ENCODE measurements at places on chromosomes 7 and 10.

GRCh38 chr10:78843495-78843894 is 225.3 kb upstream of the ZMIZ1 start:
- H3K36me3 ChIP-seq, result no peaks in the 10 kb centered on the region
- no peaks in the 10 kb centered on the region for H3K4me1 ChIP-seq
- H3K27ac ChIP-seq, result no peak overlapping the region
- no peak overlapping the region for H3K4me3 ChIP-seq
- H3K27me3 ChIP-seq, result no peaks in the 10 kb centered on the region

DNA sequence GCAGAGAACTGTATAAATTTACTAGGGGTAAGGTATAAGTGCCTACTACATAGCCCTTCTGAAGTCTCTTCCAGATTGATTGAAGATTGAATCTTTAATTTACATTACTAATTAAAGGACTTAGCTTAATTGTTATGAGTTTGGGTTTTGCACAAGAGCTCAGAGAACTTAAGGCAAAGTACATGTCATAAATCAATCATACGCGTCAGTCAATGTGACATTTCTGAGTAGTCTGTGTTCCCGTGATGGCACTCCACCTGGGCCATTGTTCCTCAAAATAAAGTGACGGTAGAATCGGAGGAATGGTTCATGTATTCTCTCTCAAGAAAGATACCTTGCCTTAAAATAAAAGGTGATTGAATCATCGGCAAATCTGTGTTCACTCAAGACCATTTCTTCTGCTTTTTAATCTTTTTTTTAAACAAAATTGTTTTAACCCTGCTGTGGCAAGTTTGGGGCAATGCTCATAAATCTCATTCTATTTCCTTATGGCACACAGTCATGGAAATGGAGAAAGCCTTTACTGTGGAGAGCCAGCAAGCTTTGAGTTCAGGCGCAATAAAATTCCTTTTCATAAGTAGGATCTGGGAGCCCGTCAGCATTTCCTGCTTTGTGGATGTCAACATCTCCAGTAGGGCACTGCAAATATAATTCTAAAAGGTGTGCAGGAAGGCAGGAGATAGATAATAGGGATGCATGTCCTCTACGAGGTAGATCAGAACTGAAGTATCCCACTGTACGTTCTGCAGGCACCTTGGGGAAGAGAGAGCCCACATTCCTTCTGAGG is 427.4 kb downstream of the GATA3 start:
- H3K27me3 ChIP-seq, result no peaks in the 10 kb centered on the region
- H3K4me3 ChIP-seq, result no peak overlapping the region
- no peaks in the 10 kb centered on the region for H3K36me3 ChIP-seq
- DNase-seq, result no peak
- H3K27ac ChIP-seq, result no peak overlapping the region

DNA sequence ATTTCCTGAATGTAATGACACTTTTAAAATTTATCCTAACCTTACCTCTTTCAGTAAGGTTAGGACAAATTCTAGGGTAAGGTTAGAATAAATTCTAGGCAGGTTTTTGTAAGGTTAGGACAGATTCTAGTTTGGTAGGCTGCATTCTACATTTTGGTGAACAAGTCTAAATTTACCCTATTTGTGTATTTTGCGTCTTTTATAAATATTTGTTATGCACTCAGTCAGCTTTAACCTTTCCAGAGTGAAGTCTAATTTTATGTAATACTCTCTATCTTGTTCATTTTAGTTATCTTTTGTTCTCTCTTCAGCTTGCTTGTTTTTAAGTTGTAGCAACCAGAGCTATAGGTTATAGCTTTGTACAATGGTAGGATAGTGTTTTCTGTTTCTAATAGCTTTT is 54.0 kb downstream of the GLCCI1 start:
- H3K4me3 ChIP-seq, result no peak overlapping the region
- H3K4me1 ChIP-seq, result no peaks in the 10 kb centered on the region
- DNase-seq, result no peak
- no peaks in the 10 kb centered on the region for H3K36me3 ChIP-seq

DNA sequence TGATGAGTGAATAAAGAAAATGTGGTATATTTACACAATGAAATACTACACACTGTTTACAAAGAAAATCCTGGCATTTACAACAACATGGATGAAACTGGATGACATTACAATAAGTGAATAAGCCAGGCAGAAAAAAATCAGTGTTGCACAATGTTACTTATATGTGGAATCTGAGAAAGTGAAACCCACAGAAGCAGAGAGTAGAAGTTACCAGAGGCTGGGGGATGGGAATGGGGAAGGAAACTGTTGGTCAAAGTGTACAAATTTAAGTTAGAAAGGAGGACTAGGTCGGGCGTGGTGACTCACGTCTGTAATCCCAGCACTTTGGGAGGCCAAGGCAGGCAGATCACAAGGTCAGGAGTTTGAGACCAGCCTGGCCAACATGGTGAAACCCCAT is 538.5 kb upstream of the MKI67 start:
- H3K4me3 ChIP-seq, result no peak overlapping the region
- H3K36me3 ChIP-seq, result no peaks in the 10 kb centered on the region
- peaks cover 5% of the 10 kb centered on the region for H3K27me3 ChIP-seq
- H3K4me1 ChIP-seq, result no peaks in the 10 kb centered on the region
- DNase-seq, result no peak

GRCh38 chr10:48639632-48640031 is 34.8 kb upstream of the ARHGAP22 start:
- H3K36me3 ChIP-seq, result no peaks in the 10 kb centered on the region
- H3K4me1 ChIP-seq, result no peaks in the 10 kb centered on the region
- H3K4me3 ChIP-seq, result no peak overlapping the region
- H3K27ac ChIP-seq, result no peak overlapping the region

GRCh38 chr7:46513447-46513848 is 592.4 kb upstream of the IGFBP3 start:
- DNase-seq, result no peak
- H3K4me1 ChIP-seq, result no peaks in the 10 kb centered on the region
- H3K27ac ChIP-seq, result no peak overlapping the region
